ENCODE measurements at places on chromosomes 12 and 14. TPM values are rescaled to one million over a fixed set of nuclear protein-coding genes. Genes with fewer than 3 reads are reported as not detected.

FAM186B gene
- 0.85 TPM for total RNA-seq

NKX2-1 gene
- total RNA-seq = not detected

- no peak for DNase-seq
Measured at GRCh38 chr14:94088516-94088915, 7.4 kb downstream of the IFI27L1 start.

GRCh38 chr12:65192963-65193516 lies 23.7 kb downstream of the LEMD3 start:
- DNase-seq = no peak
